Anterior cingulate cortex (tissue), 58 donors: ENCODE measurements at places on chromosomes 11 and 22.

DNA sequence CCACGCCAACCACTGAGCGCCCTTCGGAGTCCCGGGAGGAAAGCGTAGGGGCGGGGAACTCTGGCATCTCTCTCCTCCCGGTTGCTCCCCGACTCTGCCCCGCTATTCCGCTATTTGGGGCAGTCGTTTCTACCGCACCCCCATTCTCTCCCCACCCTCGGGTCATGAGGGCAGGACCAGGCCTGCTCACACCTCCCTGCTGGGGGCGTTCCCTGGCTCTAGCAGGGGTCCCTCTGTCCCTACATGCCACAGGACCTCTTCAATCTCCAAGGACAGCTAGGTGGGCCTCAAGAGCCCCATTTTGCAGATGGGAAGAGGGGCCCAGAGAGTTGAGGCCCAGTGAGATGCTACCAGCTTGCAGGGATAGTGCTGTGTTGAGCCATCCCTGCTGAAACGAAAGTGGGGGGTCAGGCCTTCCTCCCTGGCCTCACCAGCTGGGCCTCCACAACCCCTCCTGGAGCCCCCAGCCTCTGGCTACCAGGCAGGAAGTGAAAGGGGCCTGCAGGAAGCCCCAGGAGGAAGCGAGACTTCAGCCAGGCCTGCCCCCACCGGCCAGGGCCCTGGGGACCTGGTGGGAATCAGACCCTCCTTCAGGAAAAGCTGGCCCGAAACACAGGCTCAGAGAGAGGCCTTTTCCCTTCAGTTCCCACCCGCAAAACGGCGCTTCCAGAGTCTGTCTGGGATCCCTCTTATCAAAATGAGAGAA lies 5.5 kb upstream of the SHISA8 start:
- DNase-seq: no peak

GRCh38 chr11:130526846-130527245 lies 78.4 kb downstream of the ADAMTS15 start:
- DNase-seq: no peak

- DNase-seq: no peak
Observed at GRCh38 chr22:43562843-43563242, 151.0 kb downstream of the MPPED1 start.

- DNase-seq: no peak
Observed at GRCh38 chr11:121964591-121964990, 151.4 kb downstream of the BLID start.

GRCh38 chr22:49663311-49663711 lies 164.4 kb downstream of the BRD1 start:
- no peak for DNase-seq

GRCh38 chr22:42509548-42509947 lies 10.0 kb downstream of the RRP7A start:
- no peak for DNase-seq

DNA sequence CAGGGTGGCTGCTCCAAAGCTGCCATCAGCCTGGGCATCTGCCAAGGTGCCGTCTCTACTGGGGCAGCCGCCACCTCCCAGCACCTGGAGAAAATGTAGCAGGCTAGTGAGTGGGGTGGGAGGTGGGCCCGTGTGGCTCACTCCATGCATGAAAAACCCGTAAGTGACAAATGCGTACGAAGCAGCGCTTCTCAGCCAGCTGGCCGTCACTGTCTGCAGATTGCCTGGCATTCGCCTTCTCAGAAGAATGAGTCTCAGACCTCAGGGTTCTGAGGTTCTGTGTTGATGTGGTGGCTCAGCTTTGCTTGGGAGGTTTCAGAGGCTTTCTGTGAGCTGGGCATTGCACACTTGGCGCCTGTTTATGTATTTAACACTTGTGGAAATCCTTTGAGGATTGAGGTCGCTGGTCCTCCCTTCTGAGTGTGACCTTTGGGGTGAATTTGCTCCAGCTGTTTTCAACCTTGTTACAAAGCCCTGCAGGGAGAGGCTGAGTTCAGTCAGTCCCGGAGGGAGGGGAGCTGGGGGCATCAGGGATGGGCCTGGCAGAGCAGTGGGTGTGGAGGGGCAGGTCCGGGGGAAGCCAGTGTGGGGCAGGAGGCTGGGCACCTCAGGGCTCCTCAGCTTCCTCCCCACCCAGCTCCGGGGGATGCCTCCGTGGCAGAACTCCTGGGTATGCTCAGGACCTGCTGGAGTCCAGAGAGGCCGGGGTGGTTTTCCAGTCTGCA lies 977.0 kb downstream of the TBC1D22A start:
- no peak for DNase-seq
